Activated T-cell treated with anti-CD3 and anti-CD28 coated beads, Interleukin-2, amount 50 U/mL, for 24 hours (primary cell): ENCODE measurements at places on chromosomes 6 and 20.

DNA sequence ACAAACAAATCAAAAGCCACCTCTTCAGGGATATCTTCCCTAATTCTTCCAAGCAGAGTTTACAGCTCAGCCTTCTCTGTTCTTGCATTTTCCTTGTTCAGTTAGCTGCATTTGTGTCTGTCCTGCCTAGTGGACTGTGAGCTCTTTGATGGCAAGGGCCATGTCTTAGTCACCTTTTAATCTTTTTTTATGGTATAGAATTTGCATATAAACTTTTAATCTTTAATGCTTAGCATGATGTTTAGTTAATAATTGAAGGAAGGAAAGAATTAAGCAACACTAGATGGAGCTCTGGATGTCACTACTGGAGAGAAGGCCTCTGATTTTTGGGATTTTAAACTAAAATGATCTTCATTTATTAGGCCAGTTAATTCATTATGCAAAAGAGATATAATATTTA lies 12.1 kb downstream of the PPP2R5D start:
- H3K27ac ChIP-seq: no peak overlapping the region
- H3K4me3 ChIP-seq: no peak overlapping the region
- peaks cover 11% of the 10 kb centered on the region for H3K4me1 ChIP-seq

DNA sequence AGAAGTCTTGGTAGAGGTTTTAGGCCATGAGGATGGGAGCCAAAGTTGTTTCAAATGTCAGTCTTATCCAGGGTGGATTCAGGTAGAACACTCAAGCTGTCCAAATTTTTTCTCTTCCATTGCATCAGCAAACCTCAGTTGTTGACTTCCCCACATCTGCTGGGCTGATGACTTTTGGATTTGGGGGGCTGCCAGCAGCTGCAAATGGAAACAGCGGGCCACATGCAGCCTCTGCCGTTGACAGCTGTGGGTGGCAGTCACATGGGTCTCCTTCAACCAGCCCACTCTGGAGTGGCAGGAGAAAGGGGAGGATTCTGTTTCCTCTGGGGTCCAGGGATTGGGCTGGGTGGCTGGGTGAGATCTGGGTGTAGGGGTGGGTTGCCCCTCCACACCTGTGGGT lies 5.8 kb upstream of the MLN start:
- peaks cover 23% of the 10 kb centered on the region for H3K4me1 ChIP-seq
- DNase-seq: no peak
- no peaks in the 10 kb centered on the region for H3K36me3 ChIP-seq
- H3K27me3 ChIP-seq: peaks cover 58% of the 10 kb centered on the region
- H3K27ac ChIP-seq: no peak overlapping the region

DNA sequence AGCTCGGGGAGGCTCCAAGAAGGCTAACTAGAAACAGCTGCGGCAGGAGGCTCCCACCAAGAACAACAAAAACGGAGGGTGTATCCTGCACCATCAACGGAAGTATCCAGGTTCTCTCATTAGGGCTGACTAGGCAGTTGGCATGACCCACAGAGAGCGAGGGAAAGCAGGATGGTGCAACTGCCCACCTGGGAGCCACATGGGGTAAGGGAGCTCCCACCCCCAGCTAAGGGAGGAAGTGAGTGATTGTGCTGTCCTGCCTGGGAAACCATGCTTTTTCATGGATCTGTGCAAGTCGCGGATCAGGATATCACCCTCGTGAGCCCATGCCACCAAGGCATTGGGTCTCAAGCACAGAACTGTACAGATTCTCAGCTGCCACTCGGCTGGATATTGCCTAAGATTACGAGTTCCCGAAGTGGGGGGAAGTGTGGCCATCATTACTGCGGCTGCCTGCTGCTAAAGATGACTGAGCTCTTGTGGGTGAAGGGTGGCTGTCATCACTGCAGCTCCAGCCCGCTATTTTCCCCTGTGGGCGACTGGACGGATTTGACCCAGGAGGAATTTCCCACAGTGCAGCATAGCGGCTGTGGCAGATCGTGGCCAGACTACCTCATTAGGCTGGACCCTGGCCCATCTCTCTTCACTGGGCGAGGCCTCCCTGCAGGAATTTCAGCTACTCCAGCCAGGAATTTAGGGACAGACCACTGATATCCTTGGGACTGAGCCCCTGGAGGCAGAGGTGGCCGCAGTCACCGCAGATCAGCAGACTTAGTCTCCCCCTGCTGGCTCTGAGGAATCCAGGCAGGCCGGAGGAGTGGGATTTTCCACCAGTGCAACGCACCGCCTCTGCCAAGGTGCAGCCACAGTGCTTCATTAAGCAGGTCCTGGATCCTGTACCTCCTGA lies 515.7 kb downstream of the FRK start:
- no peaks in the 10 kb centered on the region for H3K27me3 ChIP-seq
- no peak for DNase-seq
- H3K27ac ChIP-seq: no peak overlapping the region

GRCh38 chr6:6890400-6890858 lies 217.3 kb upstream of the RREB1 start:
- H3K4me1 ChIP-seq: peaks cover 10% of the 10 kb centered on the region
- DNase-seq: no peak
- H3K27me3 ChIP-seq: no peaks in the 10 kb centered on the region
- H3K4me3 ChIP-seq: no peak overlapping the region
- H3K36me3 ChIP-seq: no peaks in the 10 kb centered on the region
- H3K27ac ChIP-seq: no peak overlapping the region

- peaks cover 2% of the 10 kb centered on the region for H3K4me1 ChIP-seq
- H3K4me3 ChIP-seq: no peak overlapping the region
- no peaks in the 10 kb centered on the region for H3K36me3 ChIP-seq
- H3K27ac ChIP-seq: no peak overlapping the region
- DNase-seq: peak; percentile 47
- H3K27me3 ChIP-seq: no peaks in the 10 kb centered on the region
These were observed 142.6 kb downstream of the ARHGAP18 start for GRCh38 chr6:129567374-129567773.
